GM12892 (cell line): ENCODE measurements at places on chromosomes 4 and X.

DNA sequence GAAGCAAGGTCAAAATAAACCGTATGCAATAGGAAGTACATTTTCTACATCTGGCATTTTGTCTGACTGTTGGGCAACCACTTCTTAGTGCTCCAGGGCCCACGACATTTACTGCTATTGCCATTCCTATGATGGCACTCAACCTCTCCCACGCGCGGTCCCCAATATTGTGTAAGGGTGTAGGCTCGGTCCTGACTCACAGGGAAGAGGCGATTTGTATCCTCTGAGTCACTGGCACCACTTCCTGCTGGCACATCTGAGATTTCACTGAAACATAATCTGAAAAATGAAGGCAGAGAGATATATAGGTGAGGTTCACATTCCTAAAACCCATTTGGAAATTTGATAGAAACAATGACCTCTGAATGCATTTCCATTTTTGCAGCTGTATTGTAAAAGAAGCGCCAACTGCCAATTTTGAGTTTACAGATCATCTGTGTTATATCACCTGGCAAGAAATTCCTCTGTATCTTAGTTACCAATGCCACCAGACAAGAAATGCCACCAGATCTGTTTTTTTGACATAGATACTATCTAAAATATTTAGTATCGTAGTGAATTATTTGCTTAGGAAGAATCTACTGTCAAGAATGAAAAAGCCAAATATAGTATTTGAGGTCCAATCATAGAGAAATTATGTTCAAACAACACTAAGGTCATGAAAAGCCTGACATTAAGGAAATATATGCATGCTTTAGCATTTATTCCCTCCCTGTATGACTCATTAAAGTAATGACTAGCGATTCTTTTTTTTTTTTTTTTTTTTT, 9.8 kb downstream of the EREG start:
- DNase-seq: no peak

DNA sequence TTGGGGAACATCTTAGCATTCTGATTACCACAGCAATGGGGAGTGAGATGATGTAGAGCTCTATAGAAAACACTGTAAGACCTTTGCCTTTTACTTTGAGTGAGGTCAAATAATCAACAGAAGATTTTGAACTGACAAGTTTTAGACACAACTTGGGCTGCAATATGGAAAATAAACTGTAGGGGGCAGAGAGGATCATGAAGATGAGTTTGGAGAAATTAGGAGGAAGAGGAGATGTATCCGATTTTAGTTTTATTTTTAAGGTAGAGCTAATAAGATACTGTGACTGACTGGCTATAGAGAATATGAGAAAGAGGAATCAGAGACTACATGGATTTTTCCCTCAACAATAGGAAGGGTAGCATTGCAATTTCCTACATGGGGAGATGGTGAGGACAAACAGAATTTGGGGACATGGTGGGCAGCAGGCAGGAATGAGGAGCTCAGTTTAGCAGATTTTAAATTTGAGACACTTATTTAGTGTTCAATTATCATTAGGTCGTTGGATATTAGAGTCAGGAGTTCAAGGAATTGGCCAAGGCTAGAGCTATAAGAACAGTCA, 563.1 kb downstream of the INPP4B start:
- no peak for DNase-seq

DNA sequence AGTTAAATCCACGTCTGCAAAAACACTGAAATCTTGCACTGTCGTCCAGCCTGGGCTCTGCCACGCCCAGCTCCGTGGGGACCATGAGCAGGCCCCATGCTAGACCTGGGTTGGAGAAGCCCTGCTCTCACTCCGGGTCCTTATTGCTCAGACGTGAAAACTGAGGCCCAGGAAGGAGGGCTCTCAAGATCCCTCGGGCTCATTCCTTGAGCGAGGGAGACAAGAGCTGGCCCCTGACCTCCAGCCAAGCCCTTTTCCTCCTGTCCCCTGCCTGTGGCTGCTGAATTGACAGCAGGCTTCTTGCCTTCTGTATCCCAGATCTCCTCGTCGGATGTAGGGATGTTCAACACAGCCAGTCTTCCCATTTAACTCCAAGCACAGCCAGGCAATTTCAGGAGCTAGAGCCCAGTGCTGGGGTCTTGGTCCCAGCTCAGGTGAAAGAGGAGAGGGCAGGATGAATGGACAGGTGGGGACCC, 109.5 kb downstream of the CPZ start:
- DNase-seq: no peak

DNA sequence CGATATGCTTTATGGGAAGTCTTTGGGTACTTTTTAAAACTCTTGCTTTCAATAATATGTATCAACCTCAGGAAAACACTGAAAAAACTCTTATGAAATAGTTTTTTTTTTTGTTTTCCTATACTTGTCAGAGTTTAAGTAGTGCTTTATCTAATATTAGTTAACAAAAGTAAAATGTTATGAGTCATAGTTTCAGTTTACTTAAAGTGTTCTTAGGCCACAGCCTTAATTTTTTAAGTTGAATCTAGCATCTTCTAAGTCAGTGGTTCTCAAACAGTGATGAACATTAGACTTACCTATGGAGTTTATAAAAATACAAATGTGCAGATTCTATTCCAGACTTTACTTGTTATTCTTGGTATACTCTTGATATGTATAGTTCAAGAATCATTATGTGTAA, 26.3 kb upstream of the ADGRL3 start:
- no peak for DNase-seq

- no peak for DNase-seq
Observed at GRCh38 chrX:22534643-22535042, 261.9 kb downstream of the CBLL2 start.

GRCh38 chr4:153987291-153987690, 198.4 kb upstream of the SFRP2 start:
- DNase-seq: no peak

DNA sequence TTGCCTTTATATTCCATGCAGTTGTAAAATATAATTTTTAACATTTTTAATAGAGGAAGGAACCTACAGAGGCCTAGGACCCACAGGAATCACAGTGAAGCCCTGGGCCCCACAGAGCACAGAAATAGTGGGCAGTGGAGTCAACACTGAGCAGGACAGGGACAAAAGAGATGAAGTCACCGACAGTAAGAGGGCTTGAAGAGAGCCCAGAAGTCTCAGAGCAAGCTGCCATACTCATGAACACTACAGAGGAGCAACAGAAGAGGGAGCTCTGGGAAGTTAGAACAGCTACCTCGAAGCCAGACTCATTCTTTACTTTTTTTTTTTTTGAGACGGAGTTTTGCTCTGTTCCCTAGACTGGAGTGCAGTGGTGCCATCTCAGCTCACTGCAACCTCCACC, 149.3 kb upstream of the TENM3 start:
- no peak for DNase-seq

- DNase-seq: no peak
Observed at GRCh38 chr4:160406263-160406825, 1303.5 kb downstream of the RAPGEF2 start.

DNA sequence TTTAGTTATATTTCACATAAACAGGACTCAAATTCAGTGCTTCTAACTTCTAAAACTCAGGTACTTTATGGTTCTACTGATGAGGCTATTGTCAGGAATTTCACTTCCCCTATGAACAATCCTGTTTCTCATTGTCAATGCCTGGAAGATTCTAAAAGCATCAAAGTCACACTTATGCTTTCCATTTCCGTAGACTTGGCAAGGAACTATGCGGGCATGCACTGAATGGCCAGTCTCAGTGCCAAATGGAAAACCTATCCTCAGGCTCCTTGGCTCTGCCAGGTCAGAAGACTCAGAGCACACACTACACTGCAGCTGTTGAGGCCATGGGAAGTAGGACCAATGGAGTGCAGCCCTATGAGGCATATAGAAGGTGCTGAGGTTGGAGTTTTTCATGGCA, 97.0 kb upstream of the PTPN13 start:
- DNase-seq: no peak

- no peak for DNase-seq
Observed at GRCh38 chr4:57333684-57334083, 223.5 kb upstream of the IGFBP7 start.

DNA sequence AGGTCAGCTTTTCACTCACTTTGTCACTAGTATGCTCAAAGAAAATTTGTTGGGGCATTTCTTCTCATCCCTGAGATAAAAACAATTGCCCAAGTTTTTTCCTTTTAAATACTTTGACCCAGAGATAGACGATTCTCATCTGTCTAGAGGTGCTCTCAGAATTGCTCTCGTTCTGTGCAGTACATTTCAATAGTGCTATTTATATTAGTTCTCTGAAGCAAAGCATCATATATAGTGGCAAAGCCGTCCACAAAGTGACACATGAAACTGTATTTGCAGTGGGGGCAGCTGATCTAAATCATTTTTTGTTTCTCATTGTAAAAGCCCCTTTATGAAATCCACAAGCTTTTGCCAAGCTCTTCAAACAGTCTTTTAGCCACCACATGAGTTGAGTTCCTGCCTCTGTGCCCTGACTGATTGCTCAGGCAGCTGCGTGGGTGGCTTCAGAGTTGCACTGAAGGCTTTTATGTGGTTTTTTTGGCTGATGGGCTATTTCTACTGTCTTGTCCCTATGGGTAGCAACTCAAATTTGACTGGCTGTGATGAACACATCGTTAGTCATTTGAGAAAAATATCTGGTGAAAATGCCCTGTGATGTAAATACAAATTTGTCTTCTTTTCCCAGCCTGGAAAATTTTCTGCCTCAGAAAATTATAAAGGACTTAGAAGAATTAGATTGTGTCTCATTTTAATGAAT, 119.1 kb upstream of the OTUD4 start:
- DNase-seq: no peak

- no peak for DNase-seq
Observed at GRCh38 chr4:156475322-156475721, 496.3 kb downstream of the PDGFC start.

DNA sequence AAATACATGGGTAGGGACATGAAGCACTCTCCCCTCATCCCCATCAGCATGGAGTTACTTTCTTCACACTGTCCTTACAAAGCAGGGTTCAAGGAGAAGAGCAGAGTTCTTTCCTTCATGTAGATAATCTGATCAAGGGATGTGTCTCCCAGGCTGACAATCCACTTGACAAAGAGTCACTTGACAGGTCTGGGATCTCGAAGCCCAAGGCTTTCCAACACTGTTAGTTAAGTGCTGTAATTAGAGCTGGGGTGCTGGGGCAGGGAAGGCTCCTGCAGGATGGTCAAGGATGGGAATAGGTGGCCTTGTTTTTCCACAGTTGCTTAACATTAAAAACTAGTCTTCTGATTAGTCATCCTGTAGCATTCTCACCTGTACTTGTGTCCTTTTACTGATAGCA, 38.0 kb downstream of the CCNG2 start:
- no peak for DNase-seq

DNA sequence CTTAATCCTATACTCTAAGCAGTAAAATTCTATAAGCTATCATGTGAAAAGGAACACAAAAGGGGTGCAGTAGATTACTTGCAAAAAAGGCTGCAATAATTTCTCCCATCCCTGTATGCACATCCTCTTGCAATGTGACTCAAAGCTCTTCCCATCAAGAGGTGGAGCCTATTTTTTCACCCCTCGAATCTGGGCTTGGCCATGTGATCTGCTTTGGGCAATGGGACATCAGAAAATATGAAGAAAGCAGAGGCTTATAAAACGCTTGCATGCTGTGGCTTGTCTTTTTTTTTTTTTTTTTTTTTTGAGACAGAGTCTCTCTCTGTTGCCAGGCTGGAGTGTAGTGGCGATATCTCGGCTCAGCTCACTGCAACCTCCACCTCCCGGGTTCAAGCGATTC, 33.0 kb downstream of the GEMIN8 start:
- no peak for DNase-seq

DNA sequence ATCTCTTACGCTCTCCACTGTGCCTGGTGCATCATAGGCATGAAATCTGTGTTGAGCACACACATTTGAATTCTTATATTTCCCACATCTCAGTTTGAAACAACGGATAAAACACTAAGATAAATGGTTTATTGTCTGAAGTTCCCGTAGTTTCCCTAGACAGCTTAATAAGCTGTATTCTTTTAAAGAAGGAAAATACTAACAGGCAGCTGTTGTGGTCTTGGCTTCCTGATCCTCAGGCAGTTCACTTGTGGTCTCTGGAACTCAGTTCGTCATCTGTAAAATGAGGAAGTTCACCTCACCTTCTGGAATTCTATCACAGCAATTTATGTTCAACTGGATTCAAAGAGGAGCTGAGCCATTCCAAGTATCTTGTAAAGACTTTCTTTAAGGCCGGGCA, 1805.6 kb upstream of the TENM3 start:
- no peak for DNase-seq

- DNase-seq: no peak
Observed at GRCh38 chr4:10036807-10037342, 15.6 kb upstream of the SLC2A9 start.

- peak; percentile 80 for DNase-seq
Observed at GRCh38 chr4:80202190-80202711, 4.9 kb downstream of the PRDM8 start.

- DNase-seq: no peak
Observed at GRCh38 chr4:151912632-151913031, 151.8 kb upstream of the GATB start.

GRCh38 chr4:150817017-150817416, 198.1 kb downstream of the LRBA start:
- DNase-seq: no peak

DNA sequence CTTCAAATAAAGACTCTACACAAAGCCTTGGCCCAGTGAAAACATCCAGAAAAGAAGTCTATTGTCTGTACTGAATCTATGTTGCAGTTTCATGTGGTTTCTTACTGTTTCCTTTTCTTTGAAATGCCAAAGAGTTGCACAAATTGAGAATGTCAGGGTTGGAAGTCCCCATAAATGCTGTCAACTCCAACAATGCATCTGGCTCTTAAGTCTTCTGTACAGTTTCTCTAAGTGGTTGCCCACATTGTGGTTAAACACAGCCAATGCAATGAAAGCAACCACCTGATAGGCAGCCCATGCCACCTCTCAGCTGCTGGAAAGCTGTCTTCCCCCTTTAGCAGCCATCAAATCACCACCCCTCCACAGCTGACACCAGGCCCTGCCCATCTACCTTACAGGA, 67.2 kb upstream of the C1GALT1C1 start:
- no peak for DNase-seq

GRCh38 chr4:15043226-15043625, 40.9 kb downstream of the CPEB2 start:
- no peak for DNase-seq

- no peak for DNase-seq
Observed at GRCh38 chrX:146241902-146242301, 424.3 kb downstream of the SLITRK2 start.

- DNase-seq: no peak
Observed at GRCh38 chr4:31877429-31877828, 1157.3 kb downstream of the PCDH7 start.

GRCh38 chr4:128107766-128108165, 46.7 kb downstream of the LARP1B start:
- DNase-seq: no peak

GRCh38 chrX:53239474-53239873, 14.5 kb upstream of the KDM5C start:
- no peak for DNase-seq
